ENCODE measurements at places on chromosomes 3 and 15.

- DNase-seq = no peak
Observed at GRCh38 chr3:182413682-182414081, 379.6 kb upstream of the ATP11B start.

- no peak for DNase-seq
Observed at GRCh38 chr3:12518261-12519028, 26.9 kb downstream of the MKRN2OS start.

DNA sequence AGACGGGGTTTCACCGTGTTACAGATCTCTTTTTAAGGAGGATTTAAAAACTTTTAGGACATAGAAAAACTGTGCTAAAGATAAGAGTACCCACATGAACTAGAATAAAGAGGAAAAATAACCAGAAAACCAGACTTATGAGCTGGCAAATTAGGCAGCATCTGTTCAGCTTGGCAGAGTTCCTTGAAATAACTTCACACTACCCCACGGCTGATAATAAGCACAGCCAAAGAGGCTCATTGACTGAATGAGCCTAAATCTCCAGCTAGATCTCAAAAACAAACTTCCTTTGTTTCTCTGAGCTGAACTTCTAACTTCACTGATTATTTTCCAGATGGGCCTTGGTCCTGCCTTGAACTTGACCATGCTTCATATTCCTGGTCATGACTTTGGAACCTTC, 26.7 kb upstream of the PIK3R4 start:
- no peak for DNase-seq

DNA sequence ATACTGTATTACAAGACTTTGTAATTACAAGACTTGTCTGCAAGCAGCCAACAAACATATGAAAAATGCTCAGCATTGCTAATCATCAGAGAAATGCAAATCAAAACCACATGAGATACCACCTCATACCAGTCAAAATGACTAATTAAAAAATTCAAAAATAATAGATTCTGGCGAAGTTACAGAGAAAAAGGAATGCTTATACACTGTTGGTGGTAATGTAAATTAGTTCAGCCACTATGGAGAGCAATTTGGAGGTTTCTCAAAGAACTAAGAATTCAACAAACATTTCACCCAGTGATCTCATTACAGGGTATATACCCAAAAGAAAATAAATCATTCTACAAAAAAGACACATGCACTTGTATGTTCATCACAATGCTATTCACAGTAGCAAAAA, 617.5 kb upstream of the CCDC54 start:
- peak; percentile 19 for DNase-seq

DNA sequence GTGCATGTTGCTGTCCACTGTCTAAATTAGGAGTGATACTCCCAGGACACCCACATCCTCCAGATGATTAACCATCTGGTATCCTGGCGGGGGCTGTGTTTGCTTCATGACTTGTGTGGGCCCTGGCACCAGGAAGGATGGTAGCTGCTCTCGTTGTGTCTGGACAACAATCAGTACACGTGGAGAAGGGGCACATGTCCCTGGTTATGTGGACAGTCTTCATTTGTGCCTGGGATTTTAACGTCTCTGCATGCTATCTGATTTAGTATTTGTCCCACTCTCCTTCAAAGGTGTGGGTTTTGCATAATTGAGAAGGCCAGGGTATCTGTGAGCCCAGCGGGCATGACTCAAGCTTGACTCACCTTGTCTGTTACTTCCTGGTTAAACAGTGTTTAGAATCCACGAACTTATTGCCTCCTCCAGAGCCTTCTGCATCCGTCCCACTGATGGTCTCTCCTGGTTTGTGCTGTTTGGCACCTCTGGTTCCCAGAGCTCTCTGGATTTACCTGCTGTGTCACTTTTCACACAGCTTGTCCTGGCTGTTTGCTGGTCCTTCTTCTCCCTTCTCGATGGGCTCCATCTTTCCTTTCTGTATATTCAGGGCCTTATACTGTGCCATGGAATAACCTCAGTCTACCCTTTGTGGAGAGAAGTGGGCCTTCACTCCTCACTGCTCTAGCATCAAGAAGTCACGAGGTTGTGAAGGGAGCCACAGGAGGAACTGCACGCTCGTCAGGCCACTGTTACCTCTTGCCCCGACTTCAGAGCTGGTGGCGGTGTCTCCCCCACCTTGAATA, 32.5 kb downstream of the ARNT2 start:
- no peak for DNase-seq

DNA sequence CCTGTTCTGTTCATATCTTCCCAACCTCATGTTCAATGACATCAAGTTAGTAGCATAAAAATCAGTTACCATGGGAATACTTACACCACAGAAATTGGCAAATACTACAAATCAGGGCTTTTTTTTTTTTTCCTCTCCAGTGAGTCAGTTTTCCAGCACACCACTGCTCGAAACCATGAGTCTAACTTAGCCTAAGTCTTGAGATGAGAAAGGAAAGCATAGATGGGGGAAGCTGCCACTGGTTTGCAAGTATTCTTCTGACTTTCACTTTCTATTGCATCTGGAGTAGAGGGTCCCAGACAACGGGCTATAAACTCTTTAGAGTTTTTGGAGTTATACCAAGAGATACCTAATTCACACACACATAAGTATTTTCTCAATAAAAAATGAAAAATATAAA, 416.1 kb upstream of the LMCD1 start:
- no peak for DNase-seq

DNA sequence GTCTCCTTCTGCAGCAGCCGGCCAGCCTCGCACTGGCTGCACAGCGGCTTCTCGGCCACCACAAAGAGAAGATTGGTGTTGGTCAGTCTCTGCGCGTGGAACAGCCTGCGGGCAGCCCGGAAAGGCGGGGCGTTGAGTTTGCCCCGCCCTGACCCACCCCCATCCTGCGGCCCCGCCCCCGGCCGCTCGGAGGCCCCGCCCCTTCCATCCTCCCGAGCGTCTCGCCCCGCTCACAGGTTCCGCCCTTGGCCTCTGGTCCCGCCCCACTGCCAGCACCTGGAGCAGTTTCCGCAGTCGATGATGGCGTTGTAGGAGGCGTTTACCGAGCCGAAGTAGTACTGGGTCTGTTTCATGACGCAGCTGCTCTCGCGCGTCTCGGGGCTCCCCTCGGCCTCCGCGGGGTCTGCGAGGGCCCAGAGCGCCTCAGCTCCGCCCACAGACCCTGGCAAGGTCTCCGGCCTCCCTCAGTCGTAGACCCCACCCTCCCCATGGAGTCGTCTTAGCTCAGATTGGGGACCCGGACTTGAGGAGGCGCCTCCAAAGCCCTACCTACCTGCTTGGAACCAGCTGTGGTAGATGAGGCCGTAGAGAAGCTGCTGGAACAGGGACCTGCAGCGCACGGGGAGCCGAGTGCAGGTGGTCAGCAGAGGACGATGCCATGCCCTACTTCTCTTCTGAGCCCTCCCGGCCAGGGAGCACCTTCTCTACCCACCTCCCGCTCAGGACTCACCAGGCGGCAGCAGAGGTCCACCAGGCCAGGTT, 5.9 kb upstream of the TMEM115 start:
- DNase-seq = no peak

DNA sequence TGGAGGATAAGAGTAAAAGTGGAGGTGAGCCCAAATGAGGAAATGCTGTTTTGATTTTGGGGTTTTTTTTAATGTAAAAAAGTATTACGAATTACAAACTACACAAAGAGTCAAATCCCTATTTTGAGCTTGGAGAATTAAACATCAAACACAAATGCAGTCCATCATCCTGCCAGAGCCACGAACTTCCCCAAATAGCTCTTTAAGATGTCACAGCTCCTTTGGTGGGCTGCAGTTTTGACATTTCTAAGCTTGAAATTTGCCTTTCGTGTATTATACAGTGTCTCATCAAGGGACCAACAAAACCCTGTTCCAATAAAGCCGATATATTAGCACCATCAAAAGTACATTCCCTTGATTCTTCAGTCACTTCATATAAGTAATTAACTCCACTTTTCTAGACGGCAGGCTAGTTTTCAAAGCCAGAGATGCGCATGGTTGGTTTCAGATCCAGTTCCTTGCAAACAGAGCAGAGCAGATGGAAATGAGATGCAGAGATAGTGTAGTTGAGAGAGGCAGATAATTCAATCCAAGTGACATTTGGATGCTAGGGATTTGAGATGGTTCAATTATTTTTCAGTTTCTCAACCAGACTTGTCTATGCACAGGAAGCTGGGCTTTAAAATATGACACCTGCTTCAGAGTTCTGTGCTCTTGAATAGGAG, 580.9 kb downstream of the EDEM1 start:
- no peak for DNase-seq

GRCh38 chr3:113468539-113468938, 27.2 kb upstream of the CFAP44 start:
- no peak for DNase-seq

GRCh38 chr3:119794971-119795612, 13.2 kb downstream of the NR1I2 start:
- no peak for DNase-seq

- DNase-seq = no peak
Observed at GRCh38 chr15:57297630-57298029, 78.7 kb upstream of the CGNL1 start.

DNA sequence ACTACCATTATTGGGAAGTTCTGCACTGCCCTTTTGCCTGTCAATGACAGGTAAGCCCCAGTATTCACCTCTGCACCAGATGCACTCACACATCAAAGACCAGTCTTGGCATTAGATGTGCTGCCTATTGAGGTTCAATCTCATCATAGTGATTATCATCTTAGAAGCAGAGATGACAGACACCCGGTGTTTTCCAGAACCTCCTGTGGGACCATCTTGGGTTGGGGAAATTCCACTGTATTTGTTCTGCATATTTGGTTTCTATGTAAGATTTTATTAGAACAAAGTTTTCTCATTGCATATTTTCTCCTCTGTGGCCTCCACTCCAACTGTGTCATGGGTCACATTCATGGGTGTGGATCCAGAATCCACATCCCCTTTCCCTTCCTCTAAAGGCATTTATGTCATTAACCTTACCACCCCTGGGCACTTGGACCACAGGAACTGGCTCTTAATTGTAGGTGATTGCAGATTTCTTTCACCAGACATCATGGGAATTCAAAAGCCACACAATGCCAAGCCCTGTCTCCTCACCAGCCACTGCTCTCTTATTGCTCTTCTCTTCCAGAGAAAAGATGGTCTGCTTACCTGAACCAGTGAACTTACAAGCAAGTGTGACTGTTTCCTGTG, 31.2 kb downstream of the PLA1A start:
- peak; percentile 48 for DNase-seq

DNA sequence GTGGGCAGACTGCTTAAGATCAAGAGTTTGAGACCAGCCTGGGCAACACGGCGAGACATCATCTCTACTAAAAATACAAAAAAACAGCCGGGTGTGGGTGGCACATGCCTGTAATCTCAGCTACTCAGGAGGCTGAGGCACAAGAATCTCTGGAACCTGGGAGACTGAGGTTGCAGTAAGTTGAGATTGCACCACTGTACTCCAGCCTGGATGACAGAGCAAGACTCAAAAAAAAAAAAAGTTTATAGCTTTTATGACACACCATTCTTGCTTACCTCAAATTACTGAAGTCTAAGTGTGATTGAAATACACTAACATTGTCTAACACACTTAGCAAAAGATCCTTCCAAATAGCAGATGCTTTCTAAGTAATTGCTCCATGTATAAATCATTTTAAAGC, 207.6 kb downstream of the STAG1 start:
- DNase-seq = peak; percentile 9

- no peak for DNase-seq
Observed at GRCh38 chr3:159839561-159840379, 148.9 kb upstream of the IL12A start.

GRCh38 chr3:6799264-6799915, 61.5 kb upstream of the GRM7 start:
- DNase-seq = no peak

DNA sequence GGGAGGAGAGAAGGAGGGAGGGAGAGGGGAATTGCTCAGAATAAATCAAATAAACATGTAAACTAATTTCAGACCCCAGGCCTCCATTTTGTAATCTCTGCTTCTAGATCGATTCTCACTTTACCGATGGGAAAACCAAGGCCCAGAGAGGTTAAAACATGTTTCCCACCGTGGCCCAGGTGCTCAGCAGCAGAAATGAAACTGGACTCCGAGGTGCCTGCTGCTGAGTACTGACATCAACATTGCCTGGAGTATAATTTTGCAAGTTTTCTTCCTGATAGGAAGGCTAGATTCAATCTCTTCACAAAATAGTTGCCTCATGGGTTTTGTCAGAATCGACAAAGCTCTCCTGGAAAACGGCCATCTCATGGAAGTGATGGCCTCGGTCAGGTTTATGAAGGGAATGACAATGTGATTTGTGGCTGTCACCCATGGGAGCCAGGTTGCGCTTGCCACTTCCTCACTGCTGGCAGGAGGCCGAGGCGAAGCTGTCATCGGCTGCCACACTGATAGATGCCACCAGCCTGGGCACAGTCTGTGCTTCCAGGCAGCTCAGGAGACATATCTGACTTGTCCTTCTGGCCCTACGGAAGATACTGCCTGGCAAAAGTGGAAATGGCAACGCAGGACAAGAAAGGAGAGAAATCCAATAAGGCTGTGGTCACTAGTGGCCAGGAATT, 133.1 kb upstream of the LRRN1 start:
- no peak for DNase-seq

GRCh38 chr15:59099162-59099685, 5.7 kb upstream of the CCNB2 start:
- DNase-seq = no peak

Measured in GM04504 (cell line).